ENCODE measurements at places on chromosomes 3 and 15. TPM values are rescaled to one million over a fixed set of nuclear protein-coding genes. Genes with fewer than 3 reads are reported as not detected.

- no peak for DNase-seq
Observed at GRCh38 chr3:158683230-158683962, 10.9 kb upstream of the LXN start.

DNA sequence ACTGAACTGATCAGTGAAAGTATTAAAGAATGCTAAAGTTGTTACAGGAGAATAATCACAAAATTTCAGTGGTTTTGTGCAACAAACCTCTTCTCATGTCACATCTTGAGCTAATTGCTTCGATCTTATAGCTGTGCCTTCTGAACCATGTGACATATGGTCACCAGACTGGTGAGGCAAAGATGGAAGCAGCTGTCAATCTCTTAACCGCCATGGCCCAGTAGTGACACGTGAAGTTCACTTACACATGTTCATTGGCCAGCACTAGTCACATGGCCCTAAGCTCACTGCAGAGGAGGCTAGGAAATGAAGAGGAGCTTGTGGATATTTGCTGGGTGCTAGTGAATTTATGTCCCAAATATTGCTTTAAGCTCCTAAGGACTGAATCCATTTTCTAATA is 32.5 kb downstream of the BOC start:
- DNase-seq = no peak

GRCh38 chr3:172813462-172813861 is 62.9 kb downstream of the ECT2 start:
- no peak for DNase-seq

DNA sequence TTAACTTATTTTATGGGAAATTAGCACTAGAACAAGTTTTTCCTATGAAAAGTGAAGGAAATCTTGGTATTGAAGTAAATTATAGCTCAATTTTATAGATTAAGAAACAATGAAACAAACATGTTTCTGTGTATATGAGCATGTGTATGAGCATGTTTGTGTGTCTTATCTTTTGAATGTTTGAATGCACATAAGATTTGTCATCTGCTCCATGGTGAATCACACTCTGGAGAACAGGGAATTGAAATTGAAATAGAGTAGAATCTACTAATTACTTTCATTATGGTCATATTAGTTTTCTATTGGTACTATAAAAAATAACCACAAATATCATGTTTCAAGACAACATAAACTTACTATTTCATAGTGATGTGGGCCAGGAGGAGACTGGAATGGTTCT is 646.6 kb downstream of the OTOL1 start:
- DNase-seq = no peak

DNA sequence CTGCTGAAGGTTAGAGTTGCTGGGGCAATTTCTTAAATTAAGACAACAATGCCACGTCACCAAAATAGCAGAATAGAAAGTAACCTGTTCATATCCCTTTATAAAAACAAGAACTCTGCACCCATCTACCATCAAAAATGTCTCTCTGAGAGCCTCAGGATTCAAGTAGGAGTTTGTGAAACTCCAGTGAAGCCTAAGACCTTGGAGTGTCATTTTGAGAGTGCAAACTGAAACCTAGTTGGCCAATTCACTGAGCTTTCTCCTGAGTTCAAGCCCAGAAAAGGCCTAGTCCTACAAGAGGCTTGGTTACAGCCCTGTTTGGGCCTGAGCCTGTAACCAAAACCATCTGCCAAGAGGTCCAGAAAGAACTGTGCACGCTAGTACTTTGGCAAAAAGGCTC is 335.1 kb downstream of the EFHB start:
- DNase-seq = no peak

DNA sequence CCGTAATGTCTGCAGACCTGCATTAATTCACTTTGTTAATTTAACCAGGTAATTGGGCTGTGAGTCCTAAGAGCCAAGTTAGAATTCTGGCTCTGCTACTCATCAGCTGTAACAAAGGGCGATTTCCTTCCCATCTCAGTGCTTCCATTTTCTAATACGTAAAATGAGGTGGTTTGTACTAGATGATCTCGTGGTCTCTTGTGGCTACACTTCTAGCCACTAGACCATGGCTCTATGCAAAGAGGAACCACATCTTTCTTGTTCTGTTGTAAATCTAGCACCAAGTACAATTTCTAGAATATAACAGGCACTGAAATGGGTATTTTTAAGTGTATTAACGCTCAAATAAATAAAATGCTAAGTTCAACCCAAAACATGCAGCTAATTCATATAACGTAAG is 174.4 kb upstream of the THBS1 start:
- DNase-seq = no peak

DNA sequence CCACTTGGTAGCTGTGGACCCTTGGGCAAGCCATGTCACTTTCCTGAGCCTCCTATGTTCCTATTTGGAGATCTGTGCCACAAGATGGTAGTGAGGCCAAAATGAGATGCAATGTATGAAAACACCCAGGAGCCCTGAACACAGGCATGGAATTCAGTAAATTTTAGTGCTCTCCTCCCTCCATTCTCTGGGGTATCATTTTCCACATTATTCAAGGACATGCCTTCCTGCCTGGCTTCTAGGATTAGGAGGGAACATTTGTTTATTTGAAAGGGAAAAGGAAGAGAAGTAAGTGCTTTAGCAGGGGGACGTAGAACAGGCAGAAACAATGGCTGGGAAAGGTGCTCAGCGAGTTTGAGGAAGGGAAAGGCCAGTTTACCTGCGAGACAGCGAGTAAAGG is 98.8 kb downstream of the ATG7 start:
- DNase-seq = no peak

DNA sequence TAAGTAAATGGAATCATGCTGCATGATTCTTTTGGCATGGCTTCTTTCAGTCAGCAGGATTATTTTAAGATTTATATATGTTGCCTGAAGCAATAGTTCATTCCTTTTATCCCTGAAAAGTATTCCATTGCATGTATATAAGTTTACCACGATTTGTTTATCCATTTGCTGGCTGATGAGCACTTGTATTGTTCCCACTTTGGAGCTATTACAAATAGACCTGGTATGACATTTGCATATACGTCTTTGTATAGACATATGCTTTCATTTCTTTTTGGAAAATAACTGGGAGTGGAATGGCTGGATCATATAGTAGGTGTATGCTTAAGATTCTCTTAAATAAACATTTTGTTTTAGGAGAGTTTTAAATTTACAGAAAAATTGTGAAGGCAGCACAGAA is 79.3 kb upstream of the CBLB start:
- no peak for DNase-seq

- no peak for DNase-seq
Observed at GRCh38 chr15:98720031-98720430, 71.7 kb downstream of the IGF1R start.

- no peak for DNase-seq
Observed at GRCh38 chr3:126119976-126120375, 36.1 kb upstream of the SLC41A3 start.

- DNase-seq = no peak
Observed at GRCh38 chr15:35669021-35669420, 123.1 kb upstream of the DPH6 start.

DNA sequence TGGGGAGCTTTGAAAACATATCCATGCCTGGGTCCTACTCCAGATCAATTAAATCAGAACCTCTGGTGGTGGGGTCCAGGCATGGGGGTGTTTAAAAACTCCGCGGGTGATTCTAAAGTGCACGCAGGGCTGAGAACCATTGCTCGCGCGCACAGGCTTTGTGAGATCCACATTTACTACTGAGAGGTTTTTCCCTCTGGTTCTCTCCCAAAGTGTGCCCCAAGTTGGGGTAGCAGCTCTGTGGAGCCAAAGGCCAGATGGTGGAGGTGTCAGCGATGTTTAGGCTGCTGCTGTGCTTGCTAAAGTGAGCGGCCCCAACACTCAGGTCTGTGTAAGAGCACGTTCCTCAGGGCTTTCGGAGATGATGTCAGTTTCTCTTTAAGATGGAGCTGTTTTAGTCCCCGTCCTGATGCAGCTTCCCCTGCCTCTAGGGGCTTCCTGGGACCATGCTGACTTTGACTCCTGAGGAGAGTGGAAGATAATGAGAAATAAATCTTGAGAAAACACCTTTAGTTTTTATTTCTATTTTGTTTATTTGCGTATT is 13.4 kb upstream of the MAGEF1 start:
- DNase-seq = no peak

- no peak for DNase-seq
Observed at GRCh38 chr3:197528190-197528589, 27.6 kb downstream of the BDH1 start.

DNA sequence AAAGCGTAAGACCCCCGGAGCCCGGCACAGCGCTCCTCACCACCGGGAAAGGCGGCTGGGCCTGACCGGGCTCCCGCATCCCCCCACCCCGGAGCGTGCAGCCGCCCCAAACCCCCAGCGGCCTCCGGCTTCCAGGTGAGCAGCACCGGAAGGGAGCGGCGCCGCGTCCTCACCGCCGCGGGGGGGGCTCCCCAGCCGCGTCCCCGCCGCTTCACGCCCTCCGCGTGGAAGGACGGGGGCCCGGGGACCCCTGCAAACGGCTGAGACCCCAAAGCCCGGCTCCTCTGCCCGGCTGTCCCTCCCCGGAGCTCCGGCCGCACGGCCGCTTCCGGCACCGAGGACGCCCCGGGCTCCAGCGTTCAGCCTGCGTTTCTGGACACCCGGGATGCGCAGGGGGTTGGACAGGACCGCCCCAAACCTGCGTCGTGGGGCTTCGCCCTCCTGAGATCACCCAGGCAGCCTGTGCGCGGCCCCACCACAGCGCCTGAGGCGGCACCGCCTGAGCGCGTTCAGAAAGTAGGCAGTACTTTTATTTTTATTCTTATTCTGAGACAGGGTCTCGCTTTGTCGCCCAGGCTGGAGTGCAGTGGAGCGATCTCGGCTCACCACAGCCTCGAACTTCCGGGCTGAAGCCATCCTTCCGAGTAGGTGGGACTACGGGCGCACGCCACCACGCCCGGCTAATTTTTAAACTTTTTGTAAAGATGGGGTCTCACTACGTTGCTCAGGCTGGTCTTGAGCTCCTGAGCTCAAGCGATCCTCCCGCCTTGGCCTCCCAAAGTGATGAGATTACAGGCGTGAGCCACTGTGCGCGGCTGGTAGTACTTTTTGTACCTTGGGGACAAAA is 51.6 kb upstream of the BLM start:
- DNase-seq = peak; percentile 72

DNA sequence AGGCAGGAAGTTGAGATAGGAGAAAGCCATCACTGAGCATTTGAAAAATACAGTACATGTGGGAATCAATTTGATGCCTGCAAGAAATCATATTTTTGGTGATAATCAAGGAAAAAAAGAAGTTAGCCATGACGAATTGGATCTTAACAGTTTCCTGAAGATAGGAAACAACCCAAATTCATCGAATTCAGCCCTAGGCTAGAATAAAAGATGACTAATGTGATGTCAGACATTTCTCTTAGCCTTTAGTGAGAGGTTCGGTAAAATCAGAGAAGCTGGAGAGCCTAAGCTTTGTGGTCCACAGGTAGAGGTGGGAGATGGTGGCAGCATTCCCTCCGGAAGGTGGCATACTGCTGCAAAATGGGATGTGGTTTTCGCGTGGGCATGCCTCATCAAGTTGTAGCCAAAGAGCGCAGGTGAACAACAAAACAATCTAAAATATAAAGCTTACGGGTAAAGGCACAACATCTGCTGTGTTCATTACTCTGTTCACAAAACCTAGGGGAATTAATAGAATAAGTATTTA is 144.1 kb upstream of the ALCAM start:
- no peak for DNase-seq

GRCh38 chr3:73101881-73102280 is 40.4 kb downstream of the EBLN2 start:
- DNase-seq = no peak

GRCh38 chr3:21256932-21257331 is 494.1 kb downstream of the ZNF385D start:
- no peak for DNase-seq

- DNase-seq = no peak
Observed at GRCh38 chr3:15713364-15713763, 84.4 kb downstream of the ANKRD28 start.

DNA sequence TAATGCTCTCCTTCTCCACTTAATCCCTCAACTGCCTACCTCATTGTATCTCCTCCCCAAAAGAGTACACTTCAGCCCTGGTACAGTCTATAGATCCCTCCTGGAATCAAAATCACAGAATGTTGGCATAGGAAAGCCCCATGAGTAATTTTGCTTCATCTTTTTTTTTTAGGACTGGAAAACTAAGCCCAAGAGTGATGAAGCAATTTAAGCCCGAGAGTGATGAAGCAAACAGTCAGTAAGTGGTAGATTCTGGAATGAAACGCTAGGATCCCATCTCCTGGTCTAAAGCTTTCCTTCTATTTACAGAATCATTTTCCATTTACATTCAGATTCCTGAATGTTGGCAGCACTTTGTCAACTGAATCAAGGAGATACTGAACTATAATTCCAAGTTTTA is 29.8 kb upstream of the PLAAT1 start:
- no peak for DNase-seq

DNA sequence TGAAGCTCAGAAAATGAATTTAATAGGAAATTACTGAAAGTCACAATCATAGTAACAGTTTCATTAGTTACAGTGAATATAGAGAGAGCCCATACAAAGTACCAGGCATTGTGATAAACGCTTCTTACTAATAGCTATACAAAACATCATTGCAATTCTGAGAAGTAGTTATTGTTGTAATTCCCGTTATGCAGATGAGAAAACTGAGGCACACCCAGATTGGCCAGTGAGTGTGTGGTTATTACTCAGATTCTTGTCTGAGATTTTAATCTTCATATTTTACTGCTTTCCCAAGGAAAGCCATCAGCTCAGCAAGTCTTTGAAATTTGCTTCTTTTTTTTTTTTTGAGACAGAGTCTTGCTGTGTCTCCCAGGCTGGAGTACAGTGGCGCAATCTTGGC is 14.3 kb downstream of the FLNB start:
- no peak for DNase-seq

DNA sequence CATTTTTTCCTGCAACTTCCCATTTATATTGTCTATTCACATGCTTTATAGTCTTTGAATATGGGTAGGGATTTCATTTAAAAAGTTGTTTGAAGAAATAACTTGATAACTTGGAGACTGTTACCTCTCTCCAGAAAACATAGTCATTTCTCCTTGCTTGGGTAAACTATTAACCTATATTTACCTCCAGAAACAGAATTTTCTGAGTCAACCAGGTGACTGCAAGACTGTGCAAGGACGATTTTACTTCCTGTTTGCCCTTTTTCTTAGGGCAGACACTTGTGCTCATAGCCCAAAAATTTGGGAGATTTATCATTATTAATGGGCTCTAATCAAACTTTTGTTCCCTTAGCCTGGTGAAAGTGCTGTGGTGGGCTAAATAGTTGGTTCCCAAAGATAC is 14.3 kb upstream of the MOBP start:
- no peak for DNase-seq

GRCh38 chr15:63046917-63047760 is 4.6 kb downstream of the TPM1 start:
- DNase-seq = no peak

Gene EPHA6
- not detected for total RNA-seq

Gene DNASE1L3
- not detected for total RNA-seq

Gene MELTF
- total RNA-seq = 2.9 TPM

Gene C3orf20
- total RNA-seq = 0.51 TPM

Gene IQCH
- total RNA-seq = 3.6 TPM

Gene APH1B
- total RNA-seq = 30.6 TPM

Gene RTP3
- total RNA-seq = not detected

Gene IREB2
- 72.2 TPM for total RNA-seq

Gene LIPC
- 0.93 TPM for total RNA-seq

Gene PLSCR2
- not detected for total RNA-seq

Gene AGBL1
- 0.14 TPM for total RNA-seq

Gene TTLL13
- total RNA-seq = 0.24 TPM

Gene SPINK8
- not detected for total RNA-seq

Gene RHO
- total RNA-seq = not detected

All from activated T-cell treated with anti-CD3 and anti-CD28 coated beads, Interleukin-2, amount 50 U/mL, for 72 hours (primary cell).